Aorta (tissue), 5 donors: ENCODE measurements at places on chromosomes 6 and 20.

DNA sequence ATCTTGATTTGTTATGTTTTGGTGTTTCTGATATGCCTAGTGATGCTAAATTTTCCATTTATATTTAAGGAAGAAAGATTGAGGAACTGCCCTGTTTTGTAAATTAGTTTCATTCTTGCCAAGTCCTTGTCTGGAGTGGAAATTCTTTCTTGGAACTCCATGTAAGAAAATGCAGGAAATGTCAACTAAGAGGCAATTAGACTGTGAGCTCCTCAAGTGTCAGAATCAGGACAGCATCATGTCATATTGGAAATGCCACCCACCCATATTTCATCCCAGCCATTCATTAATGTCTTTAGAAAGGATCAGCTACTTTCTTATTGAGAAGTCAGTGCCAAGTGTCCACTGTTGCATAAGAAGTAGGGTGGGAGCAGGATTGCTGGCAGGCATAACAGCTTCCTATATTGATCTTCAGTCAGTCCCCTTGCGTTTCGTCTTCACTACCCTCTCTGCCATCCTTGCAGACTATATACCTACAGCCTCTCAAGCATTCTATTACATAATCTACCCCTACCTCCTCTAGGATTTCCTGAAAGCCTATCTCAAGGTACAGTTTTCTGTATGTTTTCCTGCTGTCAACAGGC lies 42.4 kb downstream of the HAO1 start:
- DNase-seq, result no peak

- peak; percentile 40 for DNase-seq
Observed at GRCh38 chr6:33273924-33274902, 2.3 kb downstream of the RPS18 start.

DNA sequence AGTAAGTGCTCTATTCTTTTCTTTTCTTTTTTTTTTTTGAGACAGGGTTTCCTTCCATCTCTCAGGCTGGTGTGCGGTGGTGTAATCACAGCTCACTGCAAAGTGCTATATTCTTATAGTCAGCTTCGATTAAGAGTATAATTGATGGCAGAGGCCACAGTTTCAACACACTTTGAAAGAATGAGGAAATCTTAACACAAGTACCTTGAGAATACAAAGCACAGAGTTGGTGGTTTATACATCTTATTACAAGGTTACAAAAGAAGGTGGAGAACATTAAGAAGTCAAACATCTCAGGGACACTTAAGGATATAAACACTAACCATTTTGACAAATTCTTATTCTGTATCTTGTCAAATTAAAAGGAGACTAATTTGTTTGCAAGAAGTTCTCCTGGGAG lies 180.5 kb downstream of the SOD2 start:
- no peak for DNase-seq

GRCh38 chr6:139153855-139154254 lies 19.0 kb downstream of the HECA start:
- no peak for DNase-seq

GRCh38 chr20:48115502-48115901 lies 330.2 kb upstream of the SULF2 start:
- no peak for DNase-seq

DNA sequence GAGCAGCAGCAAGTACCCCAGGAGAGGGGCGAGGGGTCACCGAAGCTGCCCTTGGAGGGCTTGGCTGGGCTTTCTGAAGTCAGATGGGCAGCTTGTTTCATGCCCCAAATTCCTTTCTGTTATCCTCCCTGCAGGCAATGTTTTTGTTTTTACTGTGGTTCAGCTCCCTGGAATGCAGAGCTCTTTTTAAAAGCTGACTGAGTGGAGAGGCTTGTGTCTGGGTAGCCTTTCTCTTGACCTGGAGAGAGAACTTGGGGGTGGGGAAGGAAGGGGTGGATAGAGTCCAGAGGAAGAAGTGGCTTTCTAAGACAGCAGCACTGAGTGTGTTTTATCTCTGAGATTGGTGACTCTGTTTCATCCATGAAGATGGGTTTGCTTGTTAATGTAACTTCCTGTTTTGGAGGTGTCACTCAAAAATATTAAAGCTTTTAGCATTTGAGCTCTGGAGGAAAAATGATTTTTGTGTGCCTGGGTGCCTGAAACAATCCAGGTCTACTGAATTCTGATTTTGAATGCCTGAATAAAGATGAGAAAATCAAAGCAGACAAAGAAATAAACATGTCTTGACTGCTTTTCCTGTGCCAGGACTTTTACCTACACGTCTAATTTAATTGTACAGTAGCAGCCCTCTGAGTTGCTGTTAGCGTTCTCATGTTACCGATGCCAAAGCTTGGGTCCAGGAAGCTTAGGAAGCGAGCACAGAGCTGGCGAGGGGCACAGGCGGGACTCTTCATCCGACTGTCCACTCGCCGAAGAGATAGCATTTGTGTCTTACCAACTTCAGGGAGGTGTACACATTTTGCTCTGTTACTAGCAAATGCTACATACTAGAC lies 78.2 kb upstream of the EEF1E1 start:
- no peak for DNase-seq

DNA sequence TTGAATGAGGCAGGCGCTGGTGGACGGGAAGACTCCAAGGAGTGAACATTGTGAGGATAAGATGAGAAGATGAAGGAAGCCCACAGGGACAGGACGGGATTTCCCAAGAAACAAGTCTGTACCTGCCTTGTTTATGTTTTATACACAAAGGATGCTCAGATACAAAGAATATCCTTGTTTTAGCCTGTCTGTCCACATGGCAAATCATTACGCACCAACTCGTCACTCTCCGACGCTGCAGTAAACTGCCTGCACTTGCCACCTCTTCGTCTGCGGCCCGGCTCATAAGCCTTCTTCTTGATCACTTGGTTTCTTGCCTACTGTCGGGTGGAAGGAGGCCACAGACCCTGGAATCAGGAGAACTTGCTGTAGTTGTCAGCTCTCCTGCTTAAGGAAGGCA lies 85.4 kb downstream of the CD83 start:
- DNase-seq, result no peak

DNA sequence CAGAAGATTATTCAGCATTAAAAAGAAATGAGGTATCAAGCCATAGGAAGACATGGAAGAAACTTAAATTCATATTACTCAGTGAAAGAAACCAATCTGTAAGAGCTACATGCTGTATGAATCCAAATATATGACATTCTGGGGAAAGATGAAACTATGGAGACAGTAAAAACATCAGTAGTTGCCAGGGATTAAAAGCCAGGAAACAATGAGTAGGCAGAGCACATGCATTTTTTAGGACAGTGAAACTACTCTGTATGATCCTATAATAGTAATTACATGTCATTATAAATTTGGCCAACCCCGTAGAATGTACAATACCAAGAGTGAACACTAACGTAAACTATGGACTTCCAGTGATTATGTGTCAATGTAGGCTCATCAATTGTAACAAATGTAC lies 92.8 kb upstream of the RNF217 start:
- DNase-seq, result no peak

- DNase-seq, result peak; percentile 36
Observed at GRCh38 chr6:147507162-147508041, 1.1 kb upstream of the SAMD5 start.

GRCh38 chr20:32569380-32570305 lies 15.5 kb downstream of the NOL4L start:
- no peak for DNase-seq

DNA sequence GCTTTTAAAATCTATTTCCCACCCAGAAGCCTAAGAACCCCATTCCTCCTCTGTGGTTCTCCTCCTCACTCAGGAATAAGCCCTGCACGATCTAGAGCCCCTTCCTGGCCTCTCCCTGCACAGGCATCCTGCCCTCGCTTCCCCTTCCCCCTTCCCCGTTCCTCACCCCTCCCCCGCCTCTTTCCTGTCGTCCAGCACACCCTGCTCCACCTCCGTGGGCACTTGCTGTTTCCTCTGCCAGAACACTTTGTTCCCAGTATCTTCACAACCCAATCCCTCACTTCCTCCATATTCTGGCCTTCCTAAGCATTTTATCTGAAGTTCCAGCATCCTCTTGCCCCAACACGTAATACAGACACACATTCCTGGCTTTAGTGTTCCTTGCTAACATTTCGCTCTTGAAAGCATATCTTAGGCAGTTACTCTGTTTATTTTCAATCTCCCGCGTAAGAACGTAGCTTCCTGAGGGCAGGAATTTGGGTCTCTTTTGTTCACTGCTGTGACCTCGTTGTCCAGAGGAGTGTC lies 20.2 kb upstream of the SLC22A2 start:
- DNase-seq, result no peak

DNA sequence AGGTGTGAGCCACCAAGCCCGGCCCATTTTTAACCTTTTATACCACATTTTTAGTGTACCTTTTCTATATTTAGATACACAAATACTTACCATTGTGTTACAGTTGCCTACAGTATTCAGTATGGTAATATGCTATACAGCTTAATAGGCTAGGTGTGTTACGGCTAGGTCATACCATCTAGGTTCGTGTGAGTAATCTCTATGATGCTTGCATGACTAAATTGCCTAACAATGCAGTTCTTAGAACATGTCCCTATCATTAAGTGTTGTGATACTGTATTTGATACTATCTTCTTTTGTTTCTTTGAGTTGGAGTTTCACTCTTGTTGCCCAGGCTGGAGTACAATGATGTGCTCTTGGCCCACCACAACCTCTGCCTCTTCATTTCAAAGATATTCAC lies 387.7 kb upstream of the SASH1 start:
- no peak for DNase-seq
